ENCODE measurements at places on chromosomes 5 and 9. TPM values are rescaled to one million over a fixed set of nuclear protein-coding genes. Genes with fewer than 3 reads are reported as not detected.

The SHC3 gene
- total RNA-seq, result not detected

DNA sequence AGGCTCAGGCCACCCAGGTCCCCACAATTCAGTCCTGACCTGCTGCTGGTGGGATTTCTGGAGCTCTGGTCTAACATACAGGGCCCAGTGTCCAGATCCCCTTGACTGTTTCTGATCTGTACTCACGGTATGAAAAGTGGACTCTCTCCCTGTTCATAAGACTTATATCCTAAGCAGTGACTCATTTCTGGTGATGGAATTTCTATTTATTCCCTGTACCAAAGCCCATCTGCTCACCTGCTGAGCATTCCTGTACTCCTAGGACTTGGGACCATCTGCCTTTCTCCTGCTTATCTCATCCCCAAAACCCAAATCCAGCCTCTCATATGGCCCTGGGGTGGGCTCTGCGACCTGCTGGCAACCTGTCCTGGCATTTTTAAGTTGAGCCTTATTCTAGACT is 86.6 kb downstream of the APBA1 start:
- DNase-seq, result no peak

GRCh38 chr5:157197086-157197485 is 16.4 kb downstream of the ITK start:
- DNase-seq, result no peak

- no peak for DNase-seq
Measured at GRCh38 chr9:135531096-135531495, 9.9 kb downstream of the LCN1 start.

- DNase-seq, result no peak
Measured at GRCh38 chr9:95980262-95981125, 105.0 kb downstream of the ERCC6L2 start.

DNA sequence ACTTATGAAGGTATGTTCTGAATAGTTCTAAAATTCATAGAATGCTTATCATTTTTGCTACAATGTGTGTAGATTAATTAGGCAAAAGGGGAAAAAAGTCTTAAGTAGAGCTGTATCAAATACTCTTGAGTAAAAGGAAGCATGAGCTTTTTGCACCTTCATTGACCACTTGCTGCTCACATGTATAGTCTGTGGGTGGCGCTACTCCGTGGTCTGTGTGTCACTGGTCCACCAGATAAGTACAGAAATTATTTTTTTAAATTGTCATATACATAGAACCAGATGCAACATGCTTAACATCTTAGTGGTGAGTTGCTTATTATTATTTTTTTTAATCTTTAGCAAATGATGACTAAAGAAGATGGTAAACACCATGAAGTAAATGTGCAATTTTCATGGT is 130.2 kb downstream of the MAN2A1 start:
- no peak for DNase-seq

- peak; percentile 6 for DNase-seq
Measured at GRCh38 chr5:32713361-32713769, 2.2 kb downstream of the NPR3 start.

DNA sequence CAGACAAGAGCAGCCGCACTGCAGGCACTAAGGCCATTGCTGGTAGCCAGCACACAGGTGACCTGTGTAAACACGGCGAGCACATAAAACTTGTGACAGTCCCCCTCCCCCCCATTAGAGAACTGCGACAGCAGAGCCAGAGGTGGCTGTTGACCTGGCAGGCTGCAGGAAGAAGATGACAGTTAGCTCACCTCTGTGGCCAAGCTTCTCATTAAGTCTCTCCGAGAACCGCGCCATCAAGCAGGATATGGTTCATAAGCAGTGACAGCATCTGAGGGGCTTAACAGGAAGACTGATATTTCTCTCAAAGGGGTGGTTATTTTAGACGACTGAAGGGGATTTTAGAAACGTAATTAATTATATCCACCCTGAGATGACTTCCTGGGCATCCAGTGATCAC is 5.2 kb downstream of the SURF4 start:
- DNase-seq, result no peak

DNA sequence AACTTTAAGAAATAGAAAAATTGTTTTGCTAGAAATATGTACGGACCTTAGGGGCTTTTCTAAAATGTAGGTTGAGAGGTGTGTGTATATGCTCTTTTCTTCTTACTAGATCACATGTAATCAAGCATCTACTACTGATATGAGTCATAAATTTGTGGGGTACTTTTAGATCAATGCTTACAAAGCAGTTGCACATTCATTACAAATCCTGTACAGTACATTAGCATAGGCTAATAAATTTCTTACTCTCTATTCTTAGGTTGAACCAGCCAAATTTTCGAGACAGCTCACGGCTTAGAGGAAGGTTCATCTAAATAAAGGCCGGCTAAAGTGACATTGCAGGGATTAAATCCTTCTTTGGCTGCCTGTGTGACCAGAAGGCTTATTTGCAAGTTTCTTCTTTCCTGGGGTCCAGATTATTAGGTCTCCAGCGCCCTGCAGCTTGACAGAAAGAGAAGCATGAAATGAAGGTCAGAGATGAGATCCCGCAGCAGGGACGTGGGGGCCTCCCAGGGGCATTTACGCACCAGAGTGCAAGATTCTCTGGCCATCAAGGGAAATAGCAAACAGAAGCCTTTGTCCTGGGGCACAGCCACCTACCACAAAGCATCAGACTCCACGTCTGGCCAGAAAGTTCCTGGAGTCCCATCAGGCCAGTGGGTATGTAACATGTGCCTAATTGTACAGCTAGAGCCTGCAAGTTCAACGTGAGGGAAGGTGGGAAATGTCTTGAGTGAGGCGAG is 53.0 kb downstream of the NIM1K start:
- no peak for DNase-seq
